ENCODE measurements at places on chromosomes 2 and 18.

DNA sequence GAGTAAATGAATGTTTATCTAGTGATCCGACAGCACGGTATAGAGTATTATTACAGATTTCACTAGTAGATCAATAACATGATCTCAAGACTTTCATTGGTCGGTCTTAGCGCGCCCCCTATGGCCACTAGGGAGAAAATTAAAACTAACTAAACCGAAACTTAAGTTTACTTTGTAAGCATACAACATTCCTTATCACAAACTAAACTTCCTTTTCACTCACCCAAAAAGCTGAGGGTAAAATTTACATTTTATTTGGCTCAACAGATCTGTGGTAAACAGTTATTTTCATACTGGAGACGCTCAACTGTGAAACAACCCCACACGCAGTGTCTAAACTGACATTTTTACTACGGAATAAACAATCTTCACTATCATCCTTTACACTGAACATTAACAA lies 215.6 kb upstream of the MAP2 start:
- no peak for DNase-seq

DNA sequence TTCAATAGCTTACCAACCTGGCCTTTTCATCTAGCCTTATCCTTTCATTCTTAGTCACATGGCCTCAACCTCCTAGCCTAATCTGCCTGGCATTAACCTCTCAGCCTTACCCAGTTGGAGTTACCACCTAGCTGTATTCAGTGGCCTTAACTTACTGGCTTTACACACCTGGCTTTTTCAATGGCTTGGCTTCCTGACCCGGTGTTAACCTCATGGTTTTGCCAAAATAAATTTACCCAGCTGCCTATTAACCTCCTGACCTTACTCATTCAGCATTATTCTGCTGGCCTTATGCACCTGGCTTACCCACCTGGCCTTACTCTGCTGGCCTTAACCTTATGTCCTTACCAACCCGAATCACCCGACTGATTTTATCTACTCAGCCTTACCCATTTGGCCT lies 135.5 kb upstream of the ZSWIM2 start:
- no peak for DNase-seq

GRCh38 chr2:21748501-21748900 lies 624.7 kb downstream of the TDRD15 start:
- DNase-seq: no peak

GRCh38 chr2:26809211-26809610 lies 23.4 kb downstream of the CENPA start:
- no peak for DNase-seq

GRCh38 chr2:58913082-58913726 lies 672.1 kb upstream of the FANCL start:
- DNase-seq: no peak

DNA sequence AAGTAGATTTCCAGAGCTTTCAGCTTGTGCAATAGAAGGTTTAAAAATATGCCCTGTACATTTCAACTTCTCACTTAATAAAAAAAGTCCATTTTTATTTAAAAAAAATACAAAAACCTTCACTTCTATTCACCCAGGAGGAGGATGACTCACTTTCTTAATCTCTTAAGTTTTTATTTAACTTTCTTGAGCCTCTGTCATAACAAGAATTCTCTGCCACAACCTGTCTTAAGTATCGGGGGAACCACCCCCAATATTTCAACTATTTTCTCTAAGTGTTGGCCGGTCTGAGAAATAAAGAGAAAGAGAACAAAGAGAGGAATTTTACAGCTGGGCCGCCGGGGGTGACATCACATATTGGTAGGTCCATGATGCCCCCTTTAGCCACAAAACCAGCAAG lies 58.4 kb downstream of the LRATD1 start:
- DNase-seq: no peak

GRCh38 chr2:134249755-134250154 lies 4.1 kb upstream of the MGAT5 start:
- no peak for DNase-seq

DNA sequence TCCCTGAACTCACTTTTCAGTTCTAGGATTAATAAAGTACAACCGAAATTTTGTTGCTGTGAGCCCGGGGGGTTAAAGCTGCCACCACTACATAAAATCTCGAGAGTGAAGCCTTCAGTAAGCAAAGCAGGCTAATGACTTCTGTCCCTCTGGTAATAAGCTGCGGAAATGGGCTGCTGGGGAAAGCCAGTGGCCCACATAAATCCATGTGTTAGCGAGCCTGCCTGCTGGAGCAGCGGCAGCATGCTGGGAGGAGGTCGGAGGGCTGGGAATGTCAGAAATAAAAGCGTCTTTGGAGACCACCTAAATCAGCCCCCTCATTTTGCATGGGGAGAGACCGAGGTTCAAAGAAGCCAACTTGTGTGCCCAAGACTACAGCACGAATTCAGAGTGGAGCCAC lies 371.7 kb downstream of the TNS1 start:
- DNase-seq: no peak

DNA sequence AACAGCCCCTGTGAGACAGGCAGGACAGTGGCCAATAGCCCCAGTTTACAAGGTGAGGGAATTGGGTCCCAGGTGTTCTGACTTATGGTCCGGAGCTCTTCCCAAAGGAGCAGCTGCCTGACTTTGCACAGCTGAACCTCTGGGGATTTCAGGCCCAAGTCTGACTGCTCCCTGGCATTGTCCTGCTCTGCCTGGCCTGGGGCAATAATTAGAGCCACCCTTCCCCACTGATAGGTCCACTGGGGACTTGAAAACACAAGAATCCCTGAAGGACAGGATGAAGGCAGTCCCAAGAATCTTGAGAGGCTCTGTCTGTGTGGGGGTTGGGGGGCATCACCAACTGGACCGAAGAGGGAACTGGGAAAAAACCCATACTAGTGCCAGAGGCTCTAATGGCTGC lies 3.7 kb upstream of the FEV start:
- DNase-seq: no peak

Measured in GM06990 (cell line).